ENCODE measurements at places on chromosomes 1 and 21.

- DNase-seq, result no peak
These were observed 136.8 kb upstream of the SPAG17 start for GRCh38 chr1:118321840-118322239.

- no peak for DNase-seq
These were observed 22.2 kb downstream of the EBNA1BP2 start for GRCh38 chr1:43149889-43150288.

DNA sequence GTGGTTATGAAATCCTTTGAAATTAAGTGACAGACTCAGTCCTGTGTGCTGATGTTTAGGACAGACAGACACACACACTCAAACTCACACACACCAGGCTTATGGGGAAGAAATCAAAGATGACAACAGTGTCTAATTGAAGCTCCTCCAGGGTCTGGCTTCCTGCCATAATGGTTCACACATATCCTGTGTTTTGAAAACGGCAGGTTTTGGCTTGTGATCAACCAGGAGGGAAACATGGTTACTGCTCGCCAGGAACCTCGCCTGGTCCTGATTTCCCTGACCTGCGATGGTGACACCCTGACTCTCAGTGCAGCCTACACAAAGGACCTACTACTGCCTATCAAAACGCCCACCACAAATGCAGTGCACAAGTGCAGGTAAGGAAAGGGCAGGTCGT, 4.6 kb downstream of the MTARC1 start:
- no peak for DNase-seq

- no peak for DNase-seq
These were observed 56.8 kb upstream of the BCL10 start for GRCh38 chr1:85333186-85333585.

- no peak for DNase-seq
These were observed 14.9 kb upstream of the TNNI1 start for GRCh38 chr1:201436393-201436792.

DNA sequence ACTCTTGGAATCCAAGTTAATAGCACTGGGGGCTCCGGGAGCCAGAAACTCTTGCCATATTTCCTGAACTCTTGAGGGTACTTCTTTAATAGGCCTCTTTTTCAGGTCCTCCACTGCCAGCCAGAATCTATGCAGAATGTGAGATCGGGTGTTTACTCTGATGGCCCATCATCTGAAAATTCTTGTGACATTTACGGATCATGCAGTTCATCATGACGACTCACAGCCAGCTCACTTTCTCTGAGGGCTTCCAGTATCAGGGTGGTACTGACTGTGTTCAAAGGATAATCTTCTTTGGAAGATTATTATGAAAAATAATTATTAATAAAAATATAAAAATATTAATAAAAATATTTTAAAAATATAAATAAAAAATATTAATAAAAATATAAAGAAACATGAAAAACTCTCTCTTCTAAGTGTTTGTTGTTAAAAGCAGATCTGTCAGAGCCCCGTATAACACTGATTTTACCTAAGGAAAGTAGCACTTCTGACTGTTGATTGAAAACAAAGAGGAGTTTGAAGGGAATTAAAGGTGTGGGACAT, 194.3 kb upstream of the GREM2 start:
- DNase-seq, result no peak

DNA sequence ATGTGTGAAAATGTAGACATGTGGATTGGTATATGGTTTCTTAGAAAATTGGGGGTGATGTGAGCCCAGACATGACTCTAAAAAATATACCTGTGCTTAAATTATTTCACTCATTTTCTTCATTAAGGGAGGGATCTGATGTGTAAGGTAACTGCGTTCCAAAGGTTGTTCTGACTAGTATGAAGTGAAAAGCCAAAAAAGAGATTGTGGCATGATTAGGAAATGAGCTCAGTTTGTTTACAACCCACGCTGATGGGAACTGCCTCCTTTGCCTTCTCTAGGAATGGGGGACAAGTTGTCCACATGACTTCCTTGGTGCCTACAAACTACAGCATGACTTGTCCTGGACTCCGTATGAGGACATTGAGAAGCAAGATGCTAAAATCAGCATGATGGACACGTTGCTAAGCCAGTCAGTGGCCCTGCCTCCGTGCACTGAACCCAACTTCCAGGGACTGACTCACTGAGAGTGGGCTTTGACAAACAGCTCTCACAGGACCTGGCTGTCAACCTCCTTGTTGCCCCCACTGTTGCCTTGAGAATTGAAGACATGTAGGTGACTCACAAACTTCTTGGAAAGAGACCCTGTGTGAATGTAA, 8.0 kb downstream of the C1orf50 start:
- no peak for DNase-seq

DNA sequence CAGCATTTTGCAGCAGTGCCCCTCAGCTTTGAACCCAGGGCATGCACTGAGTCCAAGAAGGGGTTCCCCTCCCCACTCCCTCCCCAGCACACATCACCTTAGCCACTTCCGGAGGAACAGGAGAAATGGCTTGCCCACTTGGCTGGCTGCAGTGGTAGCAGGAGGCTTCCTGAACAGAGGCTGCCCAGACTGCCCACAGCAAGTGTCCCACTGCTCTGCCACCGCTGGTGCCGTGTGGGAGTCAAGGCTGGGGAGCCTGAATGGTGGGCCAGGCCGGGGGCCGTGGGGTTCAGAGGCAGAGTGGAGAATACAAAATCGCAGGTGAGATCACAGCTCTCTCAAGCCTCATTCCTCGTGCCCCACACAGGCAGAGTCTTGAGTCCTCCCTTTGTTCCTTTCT, 34.5 kb downstream of the CD247 start:
- no peak for DNase-seq

DNA sequence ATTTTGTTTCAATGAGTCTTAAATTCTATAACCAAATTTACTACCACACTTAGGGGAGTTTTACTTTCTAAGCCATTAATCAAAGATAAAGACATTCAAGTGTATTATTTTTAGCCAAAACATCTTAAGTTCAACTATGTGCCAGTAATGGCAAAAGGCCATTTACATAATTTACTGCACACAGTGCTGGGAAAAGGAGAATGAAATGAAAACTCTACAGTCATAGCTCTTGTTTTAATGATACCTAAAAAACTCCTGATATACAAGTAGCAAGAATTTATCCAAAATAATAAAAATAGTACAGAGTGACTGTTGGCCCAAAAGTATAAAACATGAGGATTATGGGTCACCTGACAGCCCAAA, 42.4 kb upstream of the C1orf198 start:
- no peak for DNase-seq

- DNase-seq, result no peak
These were observed 90.6 kb upstream of the USP24 start for GRCh38 chr1:55305735-55306134.

- no peak for DNase-seq
These were observed 24.7 kb upstream of the LRRC47 start for GRCh38 chr1:3821004-3821403.

GRCh38 chr1:26717017-26717491, 21.2 kb downstream of the ARID1A start:
- DNase-seq, result no peak

GRCh38 chr1:189424746-189425331, 1052.8 kb downstream of the BRINP3 start:
- no peak for DNase-seq

- no peak for DNase-seq
These were observed 61.5 kb downstream of the KIAA0040 start for GRCh38 chr1:175131095-175131494.

DNA sequence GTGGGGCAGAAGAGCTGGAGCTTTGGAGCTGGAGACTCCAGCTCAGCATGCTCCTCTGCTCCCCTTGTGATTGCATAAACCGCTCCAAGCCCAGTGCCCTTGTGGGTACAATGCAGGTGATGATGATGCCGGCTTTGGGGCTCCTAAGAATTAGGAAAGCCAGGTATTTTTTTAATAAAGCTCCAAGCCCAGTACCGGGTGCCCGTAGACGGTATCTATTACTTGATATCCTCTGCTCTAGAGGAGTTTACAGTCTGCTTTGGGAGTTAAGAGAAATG, 27.2 kb downstream of the TENT5C start:
- no peak for DNase-seq

DNA sequence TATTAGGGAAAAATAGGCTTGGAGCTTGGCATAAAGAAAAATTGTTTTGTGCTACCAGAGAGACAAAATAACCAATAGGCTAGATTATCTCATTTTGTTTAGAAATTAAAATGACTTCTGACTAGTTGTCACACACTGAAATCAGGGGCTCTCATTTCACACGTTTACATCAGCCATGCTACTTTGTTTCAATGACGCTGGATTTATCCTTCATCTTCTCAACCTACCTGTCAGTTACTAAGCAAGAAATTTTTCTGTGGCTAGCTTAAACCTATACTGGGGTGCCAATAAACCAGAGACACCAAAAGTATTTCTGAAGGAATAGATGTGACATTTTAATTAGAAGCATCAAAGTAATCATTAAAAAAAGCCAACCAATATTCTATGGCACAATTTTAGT, 518.1 kb upstream of the NR5A2 start:
- DNase-seq, result no peak

DNA sequence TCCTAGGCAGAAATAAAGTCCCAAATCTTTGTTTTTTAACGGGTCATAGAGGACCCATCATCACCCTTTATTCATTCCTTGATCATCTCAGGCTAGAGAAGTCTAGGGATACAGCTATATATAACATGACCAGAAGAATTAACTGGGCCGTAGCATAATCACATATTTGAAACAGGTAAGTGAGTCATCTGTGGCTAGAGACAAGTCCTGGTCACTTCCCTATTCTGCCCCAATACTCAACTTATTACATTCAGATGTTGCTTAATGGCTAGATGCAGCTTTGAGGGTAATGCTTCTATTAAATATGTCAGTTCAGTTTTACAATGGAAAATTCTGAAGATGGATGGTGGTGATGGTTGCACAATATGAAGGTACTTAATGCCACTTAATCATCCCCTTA, 47.0 kb downstream of the EXO1 start:
- no peak for DNase-seq

- DNase-seq, result no peak
These were observed 44.2 kb downstream of the SMYD2 start for GRCh38 chr1:214324896-214325800.

DNA sequence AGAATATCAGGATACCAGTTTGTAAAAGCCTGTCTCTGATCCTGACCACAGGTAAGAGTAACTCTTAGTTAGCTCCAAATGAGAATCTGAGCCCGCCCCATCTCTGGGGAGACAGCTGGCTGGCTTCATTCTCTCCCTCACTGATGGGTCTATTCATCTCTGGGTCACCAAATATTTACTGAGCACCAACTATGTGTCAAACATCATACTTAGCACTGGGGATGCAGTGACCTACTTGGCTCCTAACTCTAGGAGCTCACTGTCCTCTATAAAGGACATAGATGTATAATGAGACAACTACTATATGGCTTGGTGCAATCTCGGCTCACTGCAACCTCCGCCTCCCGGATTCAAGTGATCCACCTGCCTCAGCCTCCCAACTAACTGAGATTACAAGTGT, 29.8 kb upstream of the BCL10 start:
- DNase-seq, result no peak

DNA sequence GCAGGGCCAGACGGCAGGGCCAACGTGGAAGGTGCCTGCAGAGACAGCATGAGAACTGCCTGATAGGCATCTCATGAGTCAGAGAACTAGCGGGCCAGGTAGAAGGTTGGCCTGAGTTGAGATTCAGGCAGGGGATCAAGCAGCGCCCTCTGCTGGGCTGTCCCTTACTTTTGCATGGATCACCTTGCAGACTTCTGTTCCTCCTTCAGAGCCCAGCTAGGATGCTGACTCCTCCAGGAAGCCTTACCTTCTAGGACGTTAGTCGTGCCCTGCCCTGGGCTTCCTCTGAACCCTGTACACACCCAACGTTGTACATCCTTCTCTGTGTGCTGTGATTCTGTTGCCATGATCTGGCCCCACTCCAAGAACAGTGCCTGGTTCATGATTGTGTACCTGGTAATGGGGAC, 231.3 kb upstream of the VAMP3 start:
- no peak for DNase-seq

GRCh38 chr1:13760921-13761320, 60.9 kb downstream of the PRDM2 start:
- no peak for DNase-seq

DNA sequence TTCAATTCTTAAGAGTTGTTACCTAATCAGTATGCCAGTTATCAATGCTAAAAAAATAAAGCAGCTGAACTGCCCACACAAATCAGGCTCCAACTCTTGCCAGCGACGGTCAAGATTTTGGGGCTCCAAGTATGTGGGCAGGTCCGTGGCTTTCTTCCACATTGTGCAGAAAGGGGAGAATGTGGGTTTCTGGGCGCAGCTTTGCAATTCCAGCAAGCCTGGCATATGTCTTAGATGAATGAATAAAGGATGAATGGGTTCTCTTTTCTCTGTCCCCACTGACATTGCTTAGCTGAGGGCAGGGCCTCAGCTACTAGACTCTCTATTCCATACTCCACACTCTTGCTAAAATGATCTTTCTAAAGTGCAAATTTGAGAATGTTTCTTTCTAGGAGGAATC, 42.4 kb downstream of the NENF start:
- DNase-seq, result no peak

- DNase-seq, result no peak
These were observed 10.2 kb downstream of the EEIG2 start for GRCh38 chr1:108570128-108570527.

DNA sequence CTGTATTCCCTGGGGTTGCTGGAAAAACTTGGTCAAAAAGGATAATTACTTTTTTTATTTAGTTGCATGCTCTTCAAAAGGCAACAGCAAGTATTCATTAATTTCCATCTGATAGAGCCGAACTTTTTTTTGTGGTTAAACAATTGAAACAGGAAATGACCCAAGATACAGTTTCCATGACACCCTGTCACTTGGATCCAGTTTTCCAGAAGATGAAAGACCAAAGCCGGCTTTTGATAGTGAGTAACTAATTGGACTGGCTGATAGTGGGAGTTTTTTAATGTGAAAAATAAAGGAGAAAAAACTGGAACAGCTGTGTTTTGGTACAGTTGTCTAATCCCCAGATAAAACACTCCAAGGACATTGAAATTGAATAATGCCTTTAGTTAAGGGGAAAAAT, 33.0 kb downstream of the CACHD1 start:
- DNase-seq, result no peak

GRCh38 chr1:56098946-56099345, 480.4 kb downstream of the PLPP3 start:
- DNase-seq, result no peak

DNA sequence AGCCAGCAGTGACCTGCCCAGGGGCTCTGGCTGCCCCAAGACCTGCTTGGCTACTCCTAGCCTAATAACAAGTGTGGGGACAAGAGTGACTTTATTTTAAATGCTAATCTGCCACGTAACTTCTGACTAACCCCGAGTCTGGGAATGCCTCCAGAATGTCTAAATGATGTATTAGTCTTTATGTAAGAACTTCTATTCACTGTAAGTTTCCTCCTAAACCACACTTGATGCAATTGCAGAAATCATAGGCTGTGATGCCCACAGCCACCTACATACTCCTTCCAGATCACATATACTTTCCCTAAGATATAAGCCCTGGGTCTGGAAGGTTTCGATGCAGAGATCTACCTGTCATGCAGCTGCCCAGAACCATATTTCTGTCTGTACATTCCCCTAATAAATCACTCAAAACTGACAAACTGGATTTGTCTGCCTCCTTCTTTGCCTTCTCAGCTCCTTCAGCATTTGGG, 5.9 kb upstream of the VPS45 start:
- no peak for DNase-seq

- DNase-seq, result no peak
These were observed 42.8 kb downstream of the KIF1B start for GRCh38 chr1:10253149-10253548.
